ENCODE measurements at places on chromosomes 6 and 20. TPM values are rescaled to one million over a fixed set of nuclear protein-coding genes. Genes with fewer than 3 reads are reported as not detected.
A peak's percentile ranks its signal among the peaks of the same experiment; 100 is the strongest.

GRCh38 chr6:25973923-25974555 is 11.4 kb downstream of the TRIM38 start:
- no peak for DNase-seq

Gene LY6G6F
- total RNA-seq = not detected

- no peak for DNase-seq
Observed at GRCh38 chr6:7124114-7124513, 16.4 kb downstream of the RREB1 start.

Gene ZNF311
- 0.68 TPM for total RNA-seq

Gene GMPR
- 16.4 TPM for total RNA-seq

- DNase-seq = no peak
Observed at GRCh38 chr20:44211177-44212039, 837 bp upstream of the OSER1 start.

- DNase-seq = no peak
Observed at GRCh38 chr6:74334722-74335121, 638.7 kb downstream of the CD109 start.

DNA sequence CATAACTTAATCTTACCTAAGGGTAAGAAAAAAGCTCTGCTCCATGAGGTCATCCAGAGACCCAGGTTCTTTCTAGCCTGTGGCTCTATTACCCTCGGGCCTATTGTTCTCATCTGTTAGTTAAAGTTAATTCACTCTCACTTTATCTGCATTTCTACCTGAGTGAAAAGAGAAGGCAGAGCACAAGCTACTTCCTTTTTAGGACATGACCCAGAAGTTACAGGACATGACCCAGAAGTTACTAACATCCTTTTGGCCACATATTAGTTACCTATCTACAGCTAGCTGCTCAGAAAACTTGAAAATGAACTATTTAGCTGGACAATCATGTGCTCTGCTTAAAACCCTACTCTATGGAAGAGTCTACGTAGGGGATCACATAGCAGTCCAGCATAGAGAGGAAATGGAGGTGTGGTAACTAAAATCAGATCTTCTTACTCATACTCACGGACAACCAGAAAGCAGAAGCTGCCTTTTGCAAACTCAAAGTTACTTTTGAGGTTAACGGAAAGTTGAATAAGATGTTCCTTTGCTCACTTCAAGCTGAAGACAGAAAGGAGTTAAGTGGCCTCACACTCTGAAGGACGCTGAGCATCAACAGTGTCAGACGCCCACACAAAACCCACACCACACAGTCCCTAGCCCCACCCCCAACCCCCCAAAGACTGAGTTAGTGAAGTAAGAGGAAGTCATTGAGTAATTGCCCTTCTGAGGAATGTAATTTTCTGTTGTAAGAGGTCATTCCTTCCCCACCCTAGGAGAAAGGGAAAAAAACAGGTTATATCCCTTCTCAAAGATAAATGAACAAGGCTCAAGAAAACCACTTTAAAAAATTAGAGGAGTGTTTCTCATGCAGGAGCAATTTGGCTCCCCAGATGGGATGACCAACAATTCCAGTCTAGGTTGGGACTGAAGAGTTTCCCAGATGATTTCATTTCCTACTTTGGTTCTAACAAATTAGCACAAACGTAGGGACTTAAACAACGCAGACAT is 45.9 kb upstream of the TAB2 start:
- DNase-seq = no peak

Gene RUNX2
- total RNA-seq = 5.9 TPM

DNA sequence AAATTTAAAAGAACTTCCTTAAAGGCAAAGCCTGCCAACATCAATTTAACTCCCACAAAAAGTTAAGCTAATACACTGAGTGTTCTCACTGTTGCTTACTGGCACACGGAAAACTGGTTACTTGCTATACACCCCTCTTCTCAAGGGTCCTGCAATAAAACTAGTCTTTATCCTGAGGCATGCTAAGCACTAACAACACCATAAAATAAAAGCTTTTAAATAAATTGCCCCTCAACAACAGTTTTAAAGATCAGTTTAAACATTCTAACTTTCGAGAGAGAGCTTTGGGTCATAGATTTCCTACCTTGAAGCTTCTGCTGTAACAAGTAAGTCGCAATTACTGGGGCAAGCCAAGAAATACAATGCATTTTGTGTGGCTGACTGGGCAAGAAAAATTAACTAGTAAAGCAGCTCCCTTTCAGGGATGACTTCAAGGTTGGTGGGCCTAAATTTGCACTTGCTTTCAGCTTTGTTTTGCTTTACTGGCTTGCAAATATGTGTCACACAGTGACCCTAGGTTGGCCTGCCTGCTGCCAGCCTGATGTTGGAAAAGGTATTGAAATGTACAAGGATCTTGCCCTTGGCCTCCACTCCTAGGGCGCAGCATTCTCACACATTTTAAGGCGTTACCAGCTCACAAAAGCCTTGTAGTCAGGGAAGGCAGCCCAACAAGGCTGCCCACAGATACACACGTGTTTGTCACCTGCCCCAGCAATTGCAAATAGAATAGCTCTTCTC is 4.0 kb upstream of the HEY2 start:
- DNase-seq = no peak

Gene IFT52
- total RNA-seq = 15.2 TPM

DNA sequence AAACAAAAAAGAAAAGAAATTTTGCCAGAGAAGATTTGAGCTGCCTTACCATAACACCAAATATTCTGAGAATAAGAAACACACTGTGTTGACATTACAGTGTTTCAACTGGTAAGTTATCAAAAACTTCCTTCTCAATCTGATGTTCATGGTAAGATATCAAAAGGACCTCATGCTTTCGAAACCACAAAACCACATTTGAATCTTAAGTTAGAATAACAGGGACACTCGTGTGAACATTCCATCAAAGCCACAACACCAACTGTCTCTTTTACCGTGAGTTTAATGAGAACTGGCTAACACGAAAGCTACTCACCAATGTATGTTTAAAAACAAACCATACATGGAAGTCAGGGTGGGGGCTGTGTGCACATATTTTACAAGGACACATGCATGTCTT is 73.0 kb upstream of the OPRM1 start:
- DNase-seq = no peak

Gene RFX6
- total RNA-seq = not detected

Gene UBE2C
- 9.0 TPM for total RNA-seq

GRCh38 chr20:2865630-2866029 is 7.7 kb upstream of the PTPRA start:
- DNase-seq = no peak

GRCh38 chr20:59421089-59421488 is 120.7 kb downstream of the EDN3 start:
- DNase-seq = no peak

- no peak for DNase-seq
Observed at GRCh38 chr20:42379385-42379784, 761.2 kb upstream of the CHD6 start.

Gene TRIM26
- 61.3 TPM for total RNA-seq

GRCh38 chr6:142266060-142266459 is 35.7 kb upstream of the ADGRG6 start:
- DNase-seq = no peak

DNA sequence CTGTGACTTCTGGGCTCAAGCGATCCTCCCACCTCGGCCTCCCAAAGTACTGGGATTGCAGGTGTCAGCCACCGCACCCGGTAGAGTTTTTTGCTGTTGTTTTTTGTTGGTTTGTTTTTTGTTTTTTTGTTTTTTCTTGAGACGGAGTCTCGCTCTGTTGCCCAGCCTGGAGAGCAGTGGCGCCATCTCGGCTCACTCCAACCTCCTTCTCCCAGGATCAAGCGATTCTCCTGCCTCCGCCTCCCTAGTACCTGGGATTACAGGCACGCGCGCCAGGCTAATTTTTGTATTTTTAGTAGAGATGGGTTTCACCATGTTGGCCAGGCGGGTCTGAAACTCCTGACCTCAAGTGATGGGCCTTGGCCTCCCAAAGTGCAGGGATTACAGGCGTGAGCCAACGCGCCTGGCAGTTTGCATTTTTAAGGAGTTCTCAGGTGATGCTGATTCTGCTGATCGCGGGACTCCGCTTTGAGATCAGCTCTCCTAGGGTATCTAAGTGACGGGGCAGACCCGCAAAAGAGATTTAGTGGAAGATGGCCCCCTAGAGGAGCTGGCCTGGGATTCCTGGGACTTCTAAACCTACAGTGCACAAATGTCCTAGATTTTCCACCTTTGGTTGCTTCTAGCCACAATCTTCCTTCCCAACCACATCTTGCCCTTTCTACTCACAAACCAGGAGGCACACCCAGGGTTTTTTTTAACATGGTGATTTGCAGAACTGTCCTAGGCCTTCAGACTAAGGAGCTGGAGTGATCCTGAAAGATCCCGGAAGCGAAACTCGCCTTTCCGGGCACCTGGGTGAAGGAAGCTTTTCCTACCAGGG is 45.2 kb downstream of the DPPA5 start:
- no peak for DNase-seq

- DNase-seq = peak; percentile 76
Observed at GRCh38 chr20:2693286-2694007, 867 bp downstream of the EBF4 start.

GRCh38 chr6:2986722-2987221 is 12.9 kb upstream of the NQO2 start:
- DNase-seq = no peak

GRCh38 chr6:15313367-15313766 is 67.5 kb downstream of the JARID2 start:
- DNase-seq = no peak

DNA sequence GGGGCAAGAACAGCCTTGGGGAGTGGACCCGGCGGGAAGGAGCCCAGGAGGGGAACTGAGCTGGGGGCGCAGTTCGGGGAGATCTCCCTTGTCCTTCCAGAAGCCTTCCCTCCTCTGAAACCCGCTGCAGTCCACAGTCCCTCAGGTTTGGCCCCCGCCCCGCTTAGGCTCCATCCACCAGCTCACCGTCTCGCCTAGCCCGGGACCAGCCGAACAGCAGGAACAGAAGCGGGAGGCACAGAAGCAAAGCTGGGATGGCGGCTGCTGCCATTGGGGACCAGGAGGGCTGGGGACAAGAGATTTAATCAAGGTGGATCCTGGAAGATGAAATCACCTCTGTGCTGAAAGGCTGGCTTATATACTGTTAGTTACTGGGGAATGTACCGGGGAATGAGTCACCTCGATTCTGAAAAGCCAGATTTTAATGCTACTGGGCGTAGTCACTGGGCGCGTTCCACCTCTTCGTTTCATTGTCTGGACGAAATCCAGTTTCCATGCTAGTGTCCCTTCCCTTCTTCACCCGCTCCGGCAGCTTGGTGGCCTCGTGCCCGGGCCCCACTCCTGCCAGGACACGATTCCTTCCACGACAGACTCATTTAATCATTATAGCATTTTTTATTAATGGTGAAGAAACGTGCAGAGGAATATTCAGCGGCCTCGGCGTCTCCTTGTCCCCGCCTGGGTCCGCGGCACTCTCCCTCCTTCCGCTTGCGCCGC is at the start of gene RAET1L:
Gene RAET1L, minus strand, starts transcription at position 332 of the 717 bp plus-strand sequence. Its CDS starts 61 bp downstream, at position 271.
- no peak for DNase-seq

GRCh38 chr6:22575190-22575589 is 5.8 kb downstream of the HDGFL1 start:
- DNase-seq = no peak

GRCh38 chr6:26354162-26354561 is 10.8 kb upstream of the BTN3A2 start:
- no peak for DNase-seq

GRCh38 chr6:3128356-3129108 is 10.0 kb downstream of the BPHL start:
- no peak for DNase-seq

DNA sequence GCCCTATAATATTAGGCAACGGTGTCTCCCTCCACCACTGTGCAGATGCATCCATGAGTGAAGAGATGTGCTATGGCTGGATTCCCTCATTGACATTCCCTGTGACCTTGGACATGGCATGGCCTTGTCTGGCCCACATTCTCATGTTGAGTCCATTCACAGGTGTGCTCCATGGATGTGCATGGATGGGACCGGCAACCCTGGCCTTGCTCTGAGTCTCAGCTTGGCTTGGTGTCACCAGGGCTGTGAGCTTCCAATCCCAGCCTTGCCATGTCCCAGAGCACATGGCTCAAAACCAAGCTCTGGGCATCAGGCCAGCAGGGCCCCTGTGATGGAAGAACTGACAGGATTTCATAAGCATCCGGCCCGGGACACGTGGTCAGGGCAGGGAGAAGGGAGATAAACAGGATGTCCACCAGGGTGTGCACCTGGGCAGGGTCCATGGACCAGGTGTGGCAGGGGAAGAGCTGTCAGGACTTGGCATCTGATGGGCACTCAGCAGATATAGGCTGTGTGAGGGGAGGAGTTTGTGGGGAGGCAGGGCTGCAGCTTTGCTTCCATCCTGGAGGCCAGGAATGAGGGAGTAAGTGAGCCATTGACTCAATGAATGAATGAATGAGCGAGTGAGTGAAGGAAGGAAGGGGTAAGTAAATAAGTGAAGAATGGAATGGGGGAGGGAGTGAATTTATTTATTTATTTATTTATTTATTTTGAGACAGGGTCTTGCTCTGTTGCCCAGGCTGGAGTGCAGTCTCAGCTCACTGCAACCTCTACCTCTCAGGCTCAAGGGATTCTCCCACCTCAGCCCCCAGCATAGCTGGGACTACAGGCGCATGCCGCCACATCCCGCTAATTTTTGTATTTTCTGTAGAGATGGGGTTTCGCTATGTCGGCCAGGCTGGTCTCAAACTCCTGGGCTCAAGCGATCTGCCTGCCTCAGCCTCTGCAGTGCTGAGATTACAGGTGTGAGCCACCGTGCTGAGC is 15.7 kb downstream of the NRSN2 start:
- DNase-seq = peak; percentile 91

DNA sequence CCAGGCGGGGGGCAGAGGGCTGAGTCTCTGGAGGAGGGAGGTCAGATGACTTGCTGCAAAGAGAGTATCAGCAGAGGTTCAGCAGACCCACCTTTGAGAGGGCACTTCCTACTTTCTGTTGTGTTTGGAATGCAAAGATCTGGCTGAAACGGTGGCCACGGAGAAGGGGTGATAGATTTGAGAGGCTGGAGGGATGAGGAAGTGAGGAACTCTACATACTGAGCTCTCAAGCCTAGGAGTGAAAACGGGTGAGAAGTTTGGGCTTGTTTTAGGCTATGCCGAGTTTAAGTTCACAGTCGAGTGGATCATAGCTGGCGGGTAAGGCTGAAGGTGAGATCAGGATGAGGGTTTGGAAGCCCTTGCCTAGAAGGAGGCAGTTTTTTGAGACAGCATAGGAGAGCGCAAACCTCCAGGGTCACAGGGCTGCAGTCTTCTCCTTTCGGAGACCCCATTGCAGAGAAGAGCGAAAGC is 477 bp upstream of the ITPA start:
- DNase-seq = no peak

GRCh38 chr6:150925976-150926375 is 60.5 kb downstream of the MTHFD1L start:
- no peak for DNase-seq

Gene DCDC2
- 0.55 TPM for total RNA-seq

DNA sequence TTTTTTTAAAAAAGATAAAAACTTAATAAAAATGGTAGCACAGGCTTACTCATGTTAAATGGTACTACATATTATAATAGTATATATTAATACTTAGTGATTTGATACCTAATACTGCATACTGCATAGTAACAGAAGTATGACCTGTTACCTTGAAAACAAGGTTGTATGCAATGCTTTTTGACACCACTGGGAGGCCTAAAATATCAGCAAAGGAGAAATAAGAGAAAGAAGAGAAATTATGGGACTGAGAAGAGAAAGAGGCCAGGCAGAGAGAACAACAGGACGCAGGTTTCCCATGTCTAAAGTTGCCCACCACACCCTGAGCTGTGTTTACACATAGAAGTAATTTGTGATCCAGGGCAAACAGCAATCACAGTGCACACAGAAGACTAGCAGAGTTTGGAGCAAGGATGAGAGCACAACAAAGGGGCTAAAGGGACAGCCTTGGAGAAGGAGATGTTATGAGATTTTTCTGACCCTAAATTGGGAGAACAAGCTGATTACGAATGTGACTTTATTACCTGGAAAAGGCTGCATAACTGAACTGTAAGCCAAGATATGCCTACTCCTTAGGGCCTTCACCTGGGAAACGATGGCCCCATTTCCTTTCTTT is 73.2 kb downstream of the ROS1 start:
- DNase-seq = no peak

Measured in suprapubic skin (tissue), 4 donors.